Activated T-cell treated with anti-CD3 and anti-CD28 coated beads for 48 hours (primary cell): ENCODE measurements at places on chromosomes 2 and 18.

GRCh38 chr2:233352141-233352842 lies 2.0 kb upstream of the DGKD start:
- no peak for DNase-seq

- no peak for DNase-seq
These were observed 147.7 kb downstream of the TGIF1 start for GRCh38 chr18:3597409-3598357.

GRCh38 chr18:34352385-34353163 lies 127.9 kb upstream of the NOL4 start:
- DNase-seq, result no peak

DNA sequence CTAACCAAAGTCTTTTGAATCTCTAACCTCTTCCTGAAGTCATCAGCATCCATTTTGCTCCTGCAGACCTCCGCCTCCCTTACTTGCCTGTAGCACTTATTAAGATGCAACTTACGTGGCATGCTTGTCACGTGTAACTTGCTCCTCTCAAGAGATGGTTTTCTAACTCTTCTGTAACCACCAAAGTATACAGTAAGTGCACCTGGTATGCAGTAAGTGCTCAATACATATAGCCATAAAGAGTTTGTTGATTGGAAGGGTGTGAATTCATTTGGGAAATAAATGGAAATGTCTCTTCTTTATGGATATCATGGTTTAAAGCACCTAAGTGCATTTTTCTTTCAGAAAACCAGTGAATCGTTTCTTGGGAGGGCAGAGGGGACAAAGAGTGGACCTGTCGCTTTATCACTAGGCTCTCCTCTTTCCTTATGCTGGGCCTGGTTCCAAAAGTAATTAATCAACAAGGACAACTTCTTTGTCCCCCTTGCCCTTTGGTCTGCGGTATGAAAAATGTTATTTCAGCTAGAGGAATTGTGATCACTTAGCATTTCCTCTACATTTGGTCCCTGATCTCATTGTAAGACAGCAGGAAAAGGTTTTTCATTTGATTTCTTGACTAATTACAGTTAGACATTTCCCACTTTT lies 370.0 kb upstream of the SPRED2 start:
- DNase-seq, result no peak

DNA sequence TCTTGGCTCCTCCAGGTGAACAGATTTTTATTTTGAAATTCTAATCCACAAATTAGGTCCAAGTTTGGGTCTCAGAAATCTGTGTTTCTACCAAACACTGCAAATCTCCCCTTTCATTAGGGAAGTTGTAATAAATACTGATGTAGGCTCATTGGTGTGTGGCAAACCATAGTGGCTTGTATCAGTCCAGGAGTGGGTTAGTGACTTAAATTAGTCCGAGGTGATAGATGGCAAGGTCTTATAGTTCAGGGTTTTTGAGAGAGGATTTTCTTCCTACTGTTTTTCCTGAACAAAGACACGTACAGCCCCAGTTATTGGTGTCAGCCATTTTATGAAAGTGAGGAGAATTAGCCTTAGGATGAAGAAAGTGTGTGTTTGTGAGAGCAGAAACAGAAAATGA lies 74.6 kb downstream of the RPRM start:
- DNase-seq, result no peak

DNA sequence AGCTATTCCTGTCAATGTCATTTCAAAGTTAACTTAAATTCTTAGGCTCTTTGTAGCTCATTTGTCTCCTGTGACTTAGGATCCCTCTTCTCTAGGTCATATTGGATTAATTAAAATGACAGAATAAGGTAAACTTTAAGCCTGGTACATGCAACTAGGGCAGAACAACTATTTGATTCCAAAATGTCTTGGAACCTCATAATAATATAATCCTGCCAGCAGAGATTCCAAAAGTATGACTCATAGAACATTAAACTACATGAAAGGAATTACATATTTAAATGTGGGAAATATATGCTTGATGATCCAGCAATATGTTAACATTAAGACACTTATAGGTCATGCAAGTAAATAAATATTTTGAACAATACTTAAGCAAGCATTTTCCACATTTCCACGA lies 63.3 kb downstream of the COL3A1 start:
- DNase-seq, result no peak

GRCh38 chr2:176078541-176079284 lies 5.0 kb downstream of the EVX2 start:
- no peak for DNase-seq

DNA sequence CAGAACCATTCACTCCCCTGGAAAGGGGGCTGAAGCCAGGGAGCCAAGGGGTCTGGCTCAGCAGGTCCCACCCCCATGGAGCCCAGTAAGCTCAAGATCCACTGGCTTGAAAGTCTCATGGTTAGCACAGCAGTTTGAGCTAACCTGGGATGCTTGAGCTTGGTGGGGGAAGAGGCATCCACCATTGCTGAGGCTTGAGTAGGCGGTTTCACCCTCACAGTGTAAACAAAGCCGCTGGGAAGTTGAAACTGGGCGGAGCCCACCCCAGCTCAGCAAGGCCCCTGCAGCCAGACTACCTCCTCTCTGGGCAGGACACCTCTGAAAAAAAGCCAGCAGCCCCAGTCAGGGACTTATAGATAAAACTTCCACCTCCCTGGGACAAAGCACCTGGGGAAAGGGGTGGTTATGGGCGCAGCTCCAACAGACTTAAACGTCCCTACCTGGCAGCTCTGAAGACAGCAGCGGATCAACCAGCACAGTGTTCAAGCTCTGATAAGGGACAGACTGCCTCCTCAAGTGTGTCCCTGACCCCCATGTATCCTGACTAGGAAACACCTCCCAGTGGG lies 14.7 kb upstream of the TTC32 start:
- DNase-seq, result no peak

GRCh38 chr2:53021828-53022227 lies 745.8 kb upstream of the CHAC2 start:
- DNase-seq, result no peak

DNA sequence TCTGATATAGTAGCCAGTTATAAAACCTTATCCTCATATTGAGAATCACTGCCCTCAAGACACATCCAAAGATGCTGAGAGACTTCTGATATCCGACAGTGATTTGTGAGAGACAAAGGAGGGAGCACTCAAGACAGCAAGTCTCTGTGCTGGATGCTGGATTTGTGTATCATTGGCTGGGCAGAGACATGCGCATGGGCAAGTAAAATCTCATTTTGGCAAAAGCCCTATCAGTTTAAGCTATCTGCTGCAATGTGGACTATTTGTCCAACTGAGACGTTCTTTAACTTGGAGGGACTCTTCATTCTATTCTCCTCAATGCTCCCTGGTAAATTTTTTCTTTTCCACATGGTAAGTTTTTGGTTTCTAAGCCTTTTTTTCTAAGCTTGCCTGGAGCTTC lies 107.5 kb downstream of the SS18 start:
- DNase-seq, result no peak

GRCh38 chr2:136175868-136176267 lies 57.9 kb upstream of the CXCR4 start:
- no peak for DNase-seq

GRCh38 chr2:218893349-218894150 lies 12.9 kb downstream of the WNT10A start:
- no peak for DNase-seq

DNA sequence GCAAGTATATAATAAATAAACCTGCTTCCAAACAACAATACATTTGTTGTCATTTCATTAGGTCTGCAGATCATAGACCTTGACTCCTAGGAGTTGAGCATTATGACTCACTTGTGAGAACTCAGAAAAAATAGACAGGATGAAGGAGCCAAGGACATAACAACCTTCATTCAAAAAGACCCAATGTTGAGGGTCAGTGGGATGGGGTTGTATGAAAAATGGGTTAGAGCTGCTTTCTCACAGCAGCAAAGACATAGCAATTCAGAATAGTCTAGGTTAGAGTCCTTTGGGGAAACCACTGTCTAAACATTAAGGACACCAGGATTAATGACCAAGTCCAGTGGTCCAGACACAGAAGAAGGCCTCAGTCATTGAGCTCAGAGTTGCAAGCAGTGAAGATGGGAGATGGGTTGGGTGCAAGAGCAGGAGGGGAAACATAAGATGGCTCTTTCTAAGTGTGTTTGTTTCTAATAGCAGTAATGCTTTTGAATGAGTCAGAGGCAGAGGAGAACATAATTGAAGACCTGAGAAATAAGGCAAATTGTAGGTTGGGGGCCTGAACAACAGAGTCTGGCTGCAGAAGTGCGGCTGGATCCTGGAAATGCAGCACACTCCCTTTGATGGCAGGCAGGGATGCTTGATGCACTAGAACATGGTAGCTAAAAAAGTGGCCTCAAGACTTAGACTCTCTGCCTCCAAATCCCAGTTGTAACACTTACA lies 3.7 kb upstream of the SERPINB10 start:
- no peak for DNase-seq

- DNase-seq, result no peak
These were observed 121.3 kb downstream of the MAP4K4 start for GRCh38 chr2:101818531-101819451.

GRCh38 chr18:37659906-37660305 lies 94.3 kb upstream of the CELF4 start:
- no peak for DNase-seq

- DNase-seq, result no peak
These were observed 1.1 kb downstream of the PTH2R start for GRCh38 chr2:208407667-208408066.

GRCh38 chr18:50679056-50679455 lies 119.2 kb downstream of the MAPK4 start:
- no peak for DNase-seq

- no peak for DNase-seq
These were observed 19.1 kb downstream of the PHOSPHO2 start for GRCh38 chr2:169713331-169713730.

DNA sequence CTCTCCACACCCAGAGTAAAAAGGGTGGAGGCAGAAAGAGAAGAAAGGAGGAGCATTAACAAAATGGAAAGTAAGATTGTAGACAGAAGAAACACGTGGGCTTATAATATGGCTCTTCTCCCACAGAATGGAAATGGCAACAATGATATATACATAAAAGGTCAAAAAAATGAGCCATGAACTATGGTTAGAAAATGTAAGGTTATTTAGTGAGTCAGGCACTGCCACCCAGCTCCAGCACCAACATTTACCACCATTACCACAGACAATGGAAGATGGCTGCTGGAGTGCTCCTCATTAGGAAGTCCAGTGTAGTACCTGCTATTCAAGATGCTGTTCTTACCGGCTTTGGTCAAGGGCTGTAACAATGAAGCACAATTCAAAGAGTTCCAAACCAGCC lies 258.0 kb downstream of the ZEB2 start:
- no peak for DNase-seq

GRCh38 chr18:62497190-62497772 lies 25.5 kb upstream of the ZCCHC2 start:
- no peak for DNase-seq

DNA sequence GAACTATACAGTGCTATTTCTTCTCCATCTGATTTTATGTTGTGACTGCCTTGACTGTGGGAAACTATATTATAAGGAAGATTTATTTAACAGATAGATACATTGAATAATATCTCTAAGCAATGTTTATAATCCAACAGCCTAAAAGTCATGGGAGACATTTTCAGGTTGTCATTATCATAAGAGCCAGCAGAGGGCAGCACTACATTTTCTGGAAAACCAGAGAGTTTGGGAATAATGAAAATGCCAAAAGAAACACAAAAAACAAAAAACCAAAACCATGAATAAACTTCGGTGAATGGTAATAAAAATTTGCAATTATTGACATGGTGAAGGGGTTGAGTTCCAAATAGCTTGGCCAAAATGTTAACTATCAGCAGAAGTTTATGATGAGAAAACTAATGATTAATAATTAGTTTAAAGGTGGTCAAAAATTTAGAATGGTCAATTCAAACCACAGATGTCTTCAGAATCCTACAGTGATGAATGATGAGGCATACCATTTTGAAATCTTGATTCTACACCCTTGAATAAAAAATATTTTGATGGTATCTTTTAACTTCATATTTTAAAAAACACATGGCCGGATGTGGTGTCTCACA lies 4.7 kb downstream of the EEF1B2 start:
- no peak for DNase-seq

- no peak for DNase-seq
These were observed 112.3 kb downstream of the TNS1 start for GRCh38 chr2:217890445-217890844.

GRCh38 chr2:120675460-120676130 lies 60.1 kb upstream of the GLI2 start:
- DNase-seq, result peak; percentile 35

DNA sequence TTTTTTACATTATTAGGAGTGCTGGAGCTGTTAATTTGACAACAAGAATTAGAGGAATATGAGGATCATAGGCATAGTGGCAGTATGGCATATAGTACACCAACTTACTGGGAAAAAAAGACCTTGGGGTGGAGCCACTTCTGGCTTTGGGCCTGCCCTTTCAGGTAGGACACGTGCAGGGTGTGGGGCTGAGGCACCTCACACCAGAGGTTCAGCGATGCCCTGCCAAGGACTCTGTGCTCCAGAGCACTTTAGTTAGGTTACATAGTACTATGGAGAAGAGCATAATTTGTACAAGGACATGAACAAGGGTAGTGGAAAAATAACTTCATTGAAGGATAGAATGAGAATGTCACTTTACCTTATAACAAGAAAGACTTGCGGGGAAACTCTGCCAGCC lies 77.1 kb upstream of the CD302 start:
- DNase-seq, result no peak

DNA sequence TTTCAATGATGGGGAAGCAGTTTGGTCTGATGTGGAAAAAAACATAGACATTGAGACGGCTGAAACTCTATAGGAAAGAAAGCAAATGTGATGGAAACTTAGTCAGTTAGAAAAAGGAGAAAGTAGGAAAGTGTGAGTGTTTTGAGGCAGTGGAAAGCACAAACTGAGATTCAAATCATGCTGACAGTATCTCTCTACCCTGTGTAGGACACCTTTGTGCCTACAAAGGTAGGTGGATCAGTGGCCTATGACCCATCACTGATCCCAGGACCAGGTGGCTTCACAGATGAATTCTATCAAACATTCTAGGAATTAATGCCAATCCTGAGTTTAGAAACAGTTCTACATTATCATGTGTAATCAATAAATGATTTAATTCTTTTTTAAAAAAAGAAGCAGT lies 57.1 kb downstream of the CD226 start:
- DNase-seq, result no peak

- DNase-seq, result no peak
These were observed 68.2 kb downstream of the ADI1 start for GRCh38 chr2:3451169-3451568.

DNA sequence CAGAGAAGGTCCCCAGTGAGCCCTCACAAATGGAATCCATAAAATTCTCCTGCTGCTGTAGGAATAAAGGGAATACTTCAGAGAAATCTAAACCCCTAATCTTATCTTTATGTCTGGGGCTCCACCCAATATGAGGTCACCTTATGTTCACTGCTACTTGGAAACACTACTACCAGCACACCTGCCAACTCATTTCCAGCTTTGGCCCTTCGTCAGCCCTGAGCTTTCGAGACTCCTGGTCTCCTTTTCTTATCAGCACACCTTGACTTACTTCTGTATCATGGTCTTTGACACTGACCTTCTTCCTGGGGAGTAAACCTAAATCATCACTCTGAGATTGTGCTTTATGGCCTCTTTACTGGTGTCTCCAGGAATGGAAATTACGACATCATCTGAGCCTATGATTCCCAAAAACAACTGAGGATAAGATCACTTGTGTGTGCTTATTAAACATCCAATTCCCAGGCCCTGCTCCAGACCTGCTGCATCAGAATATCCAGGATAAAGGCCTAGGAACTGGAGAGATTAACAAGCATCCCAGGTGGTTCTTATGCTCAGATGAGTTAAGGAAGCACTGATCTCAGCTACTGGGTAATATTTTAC lies 22.2 kb upstream of the ASNSD1 start:
- no peak for DNase-seq
